ENCODE measurements at places on chromosomes 7 and 10. TPM values are rescaled to one million over a fixed set of nuclear protein-coding genes. Genes with fewer than 3 reads are reported as not detected.

Gene FAM24A
- total RNA-seq: not detected

Gene THSD7A
- 6.9 TPM for total RNA-seq

Gene PTPN20
- total RNA-seq: 3.2 TPM

Gene SPAG6
- not detected for total RNA-seq

Gene KIAA1217
- 19.8 TPM for total RNA-seq

Gene TCAF2
- 1.2 TPM for total RNA-seq

Gene FAM25C
- total RNA-seq: not detected

Gene AGAP9
- 2.0 TPM for total RNA-seq

- DNase-seq: peak; percentile 64
These were observed 355.3 kb upstream of the GALNT17 start for GRCh38 chr7:70776627-70777101.

DNA sequence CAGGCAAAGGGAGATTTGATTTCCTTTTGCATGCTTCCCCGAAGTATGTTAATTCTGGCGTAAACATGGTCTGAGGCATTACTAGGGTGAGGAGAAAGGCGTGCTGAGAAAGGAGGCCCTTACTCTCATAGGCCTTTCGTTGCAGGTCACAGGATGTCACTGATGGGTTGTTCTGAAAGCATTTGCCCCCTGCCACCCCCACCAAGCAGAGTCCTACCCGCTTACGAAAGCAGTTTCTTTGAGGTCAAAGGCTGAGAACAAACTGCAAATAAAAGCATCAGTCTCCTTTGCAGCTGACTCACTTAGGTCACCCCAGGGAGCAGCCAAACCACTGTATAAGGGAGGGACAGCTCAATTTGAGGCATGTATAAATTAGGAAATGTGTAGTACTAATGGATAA, 57.1 kb downstream of the BPGM start:
- no peak for DNase-seq

DNA sequence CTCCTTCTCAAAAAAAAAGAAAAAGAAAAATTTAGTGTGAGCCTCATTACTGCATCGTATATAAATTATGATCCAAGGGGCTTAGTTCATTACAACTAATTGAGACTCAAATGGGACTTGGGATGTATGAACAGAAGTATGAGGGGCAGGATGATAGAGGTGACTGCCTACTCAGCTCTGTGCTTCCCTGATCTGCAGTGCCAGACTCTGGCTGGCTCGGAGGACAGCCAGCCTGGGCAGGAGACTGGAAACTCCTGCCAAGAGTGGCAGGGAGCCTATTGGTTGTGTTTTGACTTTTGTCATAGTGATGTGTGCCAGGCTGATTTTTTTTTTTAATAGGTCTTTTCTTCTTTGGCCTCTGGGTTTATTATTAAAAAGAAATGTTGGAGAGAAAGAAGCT, 73.8 kb upstream of the GTF2IRD1 start:
- DNase-seq: no peak

DNA sequence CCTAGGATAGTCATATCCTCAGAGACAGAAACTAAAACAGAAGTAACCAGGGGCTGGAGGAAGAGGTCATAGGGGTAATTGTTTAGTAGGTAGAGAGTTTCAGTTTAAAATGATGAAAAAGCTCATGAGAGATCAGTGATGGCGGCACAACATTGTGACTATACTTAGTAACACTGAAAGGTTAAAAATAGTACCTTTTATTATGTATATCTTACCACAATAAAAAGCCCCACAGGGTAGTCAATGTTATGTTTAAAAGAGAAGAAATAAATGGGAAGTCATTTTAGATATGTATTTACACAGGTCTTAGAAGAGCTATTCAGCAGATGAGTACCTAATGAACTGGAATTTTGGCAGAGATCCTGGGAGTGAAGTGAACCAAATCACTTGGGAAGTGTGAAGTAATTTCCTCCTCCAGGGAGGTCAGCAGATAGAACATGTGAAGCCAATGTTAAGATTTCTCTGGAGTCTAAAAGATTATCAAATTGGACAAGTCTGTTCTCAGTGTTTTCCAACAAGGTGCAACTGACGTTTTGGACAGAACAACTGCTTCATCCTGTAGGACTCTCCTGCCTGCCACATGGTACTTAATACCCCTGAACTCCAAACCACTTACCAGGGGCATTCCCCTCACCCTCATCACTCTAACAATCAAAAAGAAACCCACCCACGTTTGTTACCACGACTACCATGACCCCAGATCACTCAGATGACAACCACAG, 6.4 kb downstream of the CDCA7L start:
- no peak for DNase-seq

DNA sequence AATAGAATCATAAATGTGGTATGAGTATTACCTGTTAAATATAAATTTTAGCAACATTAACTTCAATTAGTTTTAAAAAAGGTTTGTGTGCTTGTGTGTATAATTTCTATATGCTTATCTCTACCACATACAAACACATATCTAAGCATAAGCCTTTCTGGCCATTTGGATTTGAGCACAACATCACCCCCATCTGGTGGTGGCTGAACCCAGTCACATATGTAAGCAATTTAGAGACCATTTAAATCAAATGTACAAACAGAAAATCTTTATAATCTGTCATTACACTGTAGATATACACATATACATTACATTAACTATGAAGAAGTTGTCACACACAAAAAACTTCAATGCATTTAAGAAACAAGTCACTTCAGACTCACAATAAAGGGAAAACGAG, 31.7 kb downstream of the GPR22 start:
- DNase-seq: no peak

DNA sequence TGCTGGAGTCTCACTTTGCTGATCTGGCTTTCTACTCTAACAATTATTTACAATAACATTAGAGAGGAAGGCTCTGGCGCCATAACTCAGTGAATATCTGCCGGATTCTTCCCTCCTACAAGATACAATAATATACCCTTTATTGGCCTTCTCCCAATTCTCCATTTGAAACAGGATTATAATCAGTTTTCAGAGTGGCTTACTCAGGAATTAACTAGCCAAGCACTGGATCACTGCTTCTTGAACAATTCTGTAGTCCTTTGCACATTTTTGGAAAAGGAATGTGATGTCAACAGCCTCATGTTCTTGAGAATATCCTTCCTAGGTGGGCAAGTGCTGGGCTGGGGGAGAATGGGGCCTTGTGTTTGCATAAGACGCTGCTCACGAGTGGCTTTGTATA, 125.9 kb downstream of the HIPK2 start:
- no peak for DNase-seq

DNA sequence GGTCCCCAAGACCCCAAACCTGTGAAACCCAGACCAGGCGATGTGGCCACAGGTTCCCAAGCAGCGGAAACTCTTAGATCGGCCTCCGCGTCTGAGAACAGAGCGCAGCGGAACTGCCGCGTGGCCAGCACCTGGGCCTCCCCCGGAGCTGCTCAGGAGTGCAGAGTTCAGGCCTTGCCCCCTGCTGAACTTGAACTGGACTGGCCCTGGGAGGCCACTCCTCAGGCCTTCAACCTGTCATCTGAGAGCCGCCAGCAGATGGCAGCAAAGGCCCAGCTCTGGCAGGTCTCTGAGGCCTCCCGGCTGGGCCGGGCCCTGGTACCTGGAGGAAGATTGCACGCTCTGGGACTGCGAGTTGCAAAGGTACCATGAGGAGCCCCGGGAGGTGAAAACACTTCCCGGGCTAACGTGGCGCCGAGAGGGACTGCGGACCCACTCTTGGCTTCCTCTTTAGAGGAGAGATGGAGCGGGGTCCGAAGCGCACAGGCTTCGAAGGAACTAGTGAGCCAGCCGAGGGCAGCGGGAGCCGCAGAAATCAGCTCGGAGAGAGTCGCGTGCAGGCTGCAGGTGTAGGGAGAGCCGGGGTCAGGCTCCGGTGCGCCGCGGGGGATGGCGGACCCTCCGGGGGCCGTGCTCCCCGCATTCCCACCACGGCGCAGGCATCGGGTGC, 89.2 kb downstream of the PAXIP1 start:
- DNase-seq: no peak

Data from skin of body (tissue), 3 donors.